Hepatocyte (in vitro differentiated cells): ENCODE measurements at places on chromosomes 4 and X.

GRCh38 chr4:78602334-78602733, 50.8 kb downstream of the ANXA3 start:
- DNase-seq: no peak

DNA sequence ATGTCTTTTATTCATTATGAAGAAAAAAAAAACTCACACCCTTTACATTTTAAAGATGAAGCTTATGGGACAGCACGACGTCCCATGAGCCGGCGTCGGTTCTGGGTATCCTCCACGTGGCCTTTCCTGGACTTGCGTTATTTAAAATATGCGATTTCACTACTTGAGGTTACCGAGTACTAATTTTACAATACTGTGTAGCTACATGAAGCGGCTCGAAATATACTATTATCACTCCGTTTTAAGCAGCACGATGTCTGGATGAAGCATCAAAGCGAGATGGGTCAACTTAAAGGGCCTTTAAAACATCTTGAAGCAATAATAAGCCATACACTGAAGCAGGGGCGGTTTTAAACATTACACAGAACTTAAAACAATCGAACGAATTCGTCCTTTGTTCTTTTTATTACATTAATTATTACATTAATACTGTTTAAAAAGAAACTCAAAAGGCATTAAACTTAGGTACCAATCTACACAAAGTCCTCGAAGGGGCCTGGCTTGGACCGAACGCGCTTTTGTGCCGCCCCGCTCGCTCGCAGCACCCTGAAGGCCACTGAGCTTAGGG, 1.4 kb upstream of the KLF3 start:
- DNase-seq: no peak

- no peak for DNase-seq
These were observed 49.7 kb upstream of the PTPN13 start for GRCh38 chr4:86544310-86544966.

- peak; percentile 89 for DNase-seq
These were observed 27.5 kb upstream of the PDGFC start for GRCh38 chr4:156999175-156999517.
